ENCODE measurements at places on chromosomes 12 and 14.

GRCh38 chr14:21860172-21860571, 186.6 kb upstream of the OR4E1 start:
- DNase-seq = no peak

GRCh38 chr12:80877721-80878265, 59.9 kb downstream of the LIN7A start:
- DNase-seq = no peak

- no peak for DNase-seq
These were observed 7.0 kb upstream of the CRACR2A start for GRCh38 chr12:3759878-3760277.

DNA sequence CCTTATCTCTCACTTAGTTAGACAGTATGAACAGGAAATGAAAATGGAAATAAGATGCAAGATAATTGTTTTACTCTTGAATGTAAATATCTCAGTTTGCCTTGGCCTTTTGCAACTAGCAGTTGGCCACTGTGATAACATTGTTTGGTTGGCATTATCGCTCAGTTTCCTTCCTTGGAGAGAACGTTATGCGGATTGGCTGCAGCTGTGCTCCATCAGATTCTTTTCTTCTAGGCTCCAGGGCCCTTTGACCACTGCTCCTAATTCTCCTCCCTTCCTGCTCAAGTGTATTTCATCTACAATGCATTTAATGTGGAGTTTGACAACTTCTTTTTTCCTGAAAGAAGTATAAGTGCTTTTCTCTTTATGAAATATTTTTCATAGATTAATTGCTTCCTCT, 284.2 kb downstream of the ADAMTS20 start:
- no peak for DNase-seq

DNA sequence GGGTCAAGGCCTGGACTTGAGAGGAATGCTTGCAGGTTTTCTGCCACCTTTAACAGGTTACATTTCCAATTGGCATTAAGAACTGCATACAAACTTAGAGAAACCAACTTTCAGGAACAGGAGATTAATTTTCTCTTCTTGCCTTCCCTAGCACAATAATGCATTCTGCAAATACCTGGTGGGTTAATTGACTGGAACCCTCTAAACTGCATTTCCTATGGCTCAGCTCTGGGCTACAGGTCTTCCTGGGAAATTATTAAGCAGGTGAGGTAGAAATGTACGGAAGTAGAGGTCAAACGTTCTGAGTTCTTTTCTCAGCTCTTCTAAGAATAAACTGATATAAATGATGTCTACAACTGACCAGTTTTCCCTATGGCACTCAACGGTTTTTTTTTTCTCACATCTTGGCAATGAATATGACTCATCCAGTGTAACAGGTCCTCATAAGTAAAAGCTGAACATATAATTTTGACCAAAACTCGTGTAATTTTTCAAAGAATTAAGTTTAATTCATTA, 144.9 kb upstream of the PELI2 start:
- no peak for DNase-seq

GRCh38 chr14:24236689-24237462, 4.1 kb downstream of the GMPR2 start:
- DNase-seq = no peak

GRCh38 chr12:13375583-13376345, 179.2 kb downstream of the EMP1 start:
- no peak for DNase-seq

GRCh38 chr12:56749853-56750252, 2.3 kb downstream of the PRIM1 start:
- no peak for DNase-seq

GRCh38 chr14:72237722-72238666, 305.8 kb downstream of the RGS6 start:
- DNase-seq = no peak

DNA sequence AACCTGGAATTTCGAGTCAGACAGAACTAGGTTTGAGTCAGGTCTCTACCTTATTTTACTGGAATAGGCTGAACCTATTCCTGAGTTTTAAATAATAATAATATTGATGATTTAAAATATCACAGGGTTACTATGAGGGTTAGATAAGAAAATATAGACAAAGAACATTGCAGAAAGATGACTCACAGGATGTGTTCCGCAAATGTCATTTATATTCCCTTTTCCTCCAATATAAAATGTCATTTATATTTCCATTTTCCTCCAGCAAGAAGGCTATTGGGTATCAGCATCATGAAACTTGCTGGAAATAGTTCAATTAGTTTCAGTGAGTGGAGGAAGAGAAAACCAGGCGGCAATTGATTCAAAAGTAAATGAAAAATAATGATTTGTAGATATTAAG, 163.9 kb upstream of the RASSF8 start:
- DNase-seq = no peak

DNA sequence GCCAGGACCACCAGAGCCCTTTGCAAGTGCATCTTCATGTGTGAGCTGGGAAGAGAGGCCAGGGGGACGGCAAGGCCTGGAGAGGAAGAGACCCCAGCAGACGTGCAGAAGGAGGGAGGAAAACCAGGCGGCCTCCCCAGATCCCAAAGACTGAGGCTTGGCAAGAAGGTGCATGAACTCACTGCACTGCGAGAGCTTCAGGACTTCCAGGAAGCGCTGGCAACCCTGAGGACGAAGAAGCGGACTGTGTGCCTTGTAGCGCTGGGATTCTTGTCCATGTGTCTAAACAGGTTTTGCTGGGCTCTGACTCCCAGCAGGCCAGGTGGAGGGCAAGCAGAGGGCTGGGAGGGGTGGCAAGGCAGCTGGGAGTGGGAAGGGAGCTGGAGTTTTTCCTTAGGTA, 939 bp downstream of the TGFB3 start:
- no peak for DNase-seq
